ENCODE measurements at places on chromosomes 6 and 20.

- no peak for DNase-seq
These were observed 27.6 kb upstream of the ADRM1 start for GRCh38 chr20:62275219-62275618.

GRCh38 chr20:4966826-4967751, 34.2 kb downstream of the SLC23A2 start:
- no peak for DNase-seq

DNA sequence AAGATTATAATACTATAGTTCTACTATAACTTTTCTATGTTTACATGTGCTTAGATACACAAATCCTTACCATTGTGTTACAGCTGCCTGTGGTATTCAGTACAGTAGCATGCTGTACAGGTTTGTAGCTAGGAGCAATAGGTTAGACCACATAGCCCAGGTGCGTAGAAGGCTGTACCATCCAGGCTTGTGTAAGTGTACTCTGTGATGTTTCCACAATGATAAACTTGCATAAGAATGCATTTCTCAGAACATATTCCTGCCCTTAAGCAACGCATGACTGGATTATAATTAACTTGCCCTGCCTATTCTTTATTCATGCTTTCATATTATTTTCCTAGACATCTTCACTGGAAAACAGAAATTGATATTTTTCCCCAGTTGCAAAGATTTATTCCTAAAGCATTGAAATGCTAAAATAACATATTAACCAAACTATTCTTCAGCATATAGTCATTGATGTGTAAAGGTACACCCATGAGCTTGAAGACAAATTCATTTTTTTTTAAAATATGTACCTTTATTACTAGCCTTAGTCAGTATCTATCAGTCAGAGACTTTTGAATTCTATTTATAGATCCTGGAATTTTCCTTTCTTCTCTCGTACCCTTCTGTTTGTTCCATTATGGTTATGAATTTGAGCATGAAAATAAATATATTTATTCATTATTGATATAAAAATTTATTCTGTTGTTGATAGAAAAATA, 7.2 kb upstream of the CTAGE9 start:
- no peak for DNase-seq

GRCh38 chr6:139640921-139641320, 266.5 kb upstream of the CITED2 start:
- no peak for DNase-seq

- no peak for DNase-seq
These were observed 14.7 kb downstream of the NRSN2 start for GRCh38 chr20:361561-361960.

- DNase-seq = no peak
These were observed 3.8 kb upstream of the TNFAIP3 start for GRCh38 chr6:137863091-137863797.

DNA sequence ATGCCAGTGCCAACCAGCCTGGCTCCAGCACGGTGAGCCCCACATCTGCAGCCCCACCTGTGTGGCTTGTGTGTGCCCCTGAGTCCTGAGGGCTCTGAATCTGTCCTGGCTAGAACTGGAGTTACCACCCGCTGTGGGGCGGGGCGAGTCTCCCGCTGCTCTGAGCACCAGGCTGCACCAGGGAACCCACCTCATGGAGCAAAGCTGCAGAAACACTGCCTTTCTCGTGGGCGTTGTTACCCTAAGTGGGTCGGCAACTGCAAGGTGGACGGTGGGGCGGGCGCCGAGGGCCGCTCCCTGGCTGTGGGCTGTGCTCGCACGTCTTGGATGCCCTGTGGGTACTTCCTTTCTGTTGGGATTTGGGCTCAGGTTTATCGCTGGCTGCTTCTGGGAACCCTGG, 12.7 kb upstream of the ZBTB46 start:
- no peak for DNase-seq

DNA sequence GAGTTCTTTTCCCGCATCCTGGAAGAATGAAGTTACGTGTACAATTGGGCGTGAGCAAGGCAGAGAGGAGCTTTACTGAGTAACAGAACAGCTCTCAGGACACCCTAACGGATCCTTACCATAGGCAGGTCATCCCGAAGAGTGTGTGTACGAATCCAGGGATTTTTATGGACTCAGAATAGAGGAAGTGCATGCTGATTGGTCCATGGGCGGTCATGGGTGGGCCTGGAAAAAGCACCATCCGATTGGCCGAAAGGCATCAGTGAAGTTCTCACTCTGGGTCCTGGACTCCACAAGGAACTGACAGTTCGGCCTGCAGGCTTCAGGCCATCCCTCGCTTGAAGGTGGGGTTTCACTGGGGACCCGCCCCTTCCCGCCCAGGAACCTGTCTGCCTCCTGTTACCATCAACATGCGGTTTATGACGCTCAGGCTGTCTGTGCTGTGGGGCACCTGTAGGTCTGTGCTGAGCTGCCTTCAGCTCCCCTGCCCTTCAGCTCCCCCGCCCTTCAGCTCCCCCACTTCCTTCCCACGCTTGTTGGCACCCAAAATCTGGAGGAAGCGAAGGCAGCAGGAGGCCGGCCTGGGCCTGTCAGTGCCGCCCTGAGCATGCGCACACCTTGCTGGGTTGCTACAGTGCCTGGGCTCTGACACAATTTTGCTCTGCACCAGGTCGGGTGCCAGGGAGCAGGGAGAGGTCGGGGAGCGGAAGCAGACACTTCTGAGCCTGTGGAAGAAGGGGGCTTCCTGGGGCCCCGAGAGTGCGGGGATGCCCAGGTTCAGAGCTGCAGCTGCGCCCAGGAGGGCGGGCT, 57.9 kb upstream of the MANEA start:
- DNase-seq = no peak

DNA sequence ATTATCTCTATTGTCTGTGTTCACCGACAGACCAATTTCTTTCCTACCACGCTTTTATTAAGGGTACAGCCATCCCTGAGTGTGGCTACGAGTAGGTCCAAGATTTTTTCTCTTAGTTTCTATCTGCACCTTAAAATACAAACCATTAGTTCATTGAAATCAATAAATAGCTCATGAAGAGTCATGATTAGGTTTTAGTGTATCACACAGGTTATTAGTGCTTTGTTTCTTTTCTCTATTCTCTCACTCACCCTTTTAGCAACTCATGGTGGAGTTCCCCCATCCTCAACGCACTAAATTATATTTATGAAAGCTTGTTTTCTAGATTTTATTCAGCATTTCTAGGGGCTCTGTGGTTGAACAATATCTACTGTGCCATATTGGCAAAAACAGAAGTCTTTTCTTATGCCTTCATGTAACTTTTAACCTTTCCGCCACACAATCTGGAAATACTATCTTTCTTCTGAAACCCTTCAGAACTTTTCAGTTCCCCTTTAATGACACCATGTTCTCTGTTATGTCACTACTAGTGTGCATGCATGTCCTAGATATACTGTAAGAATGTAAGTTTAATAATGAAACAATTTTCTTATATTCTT, 128.2 kb upstream of the LAMA2 start:
- no peak for DNase-seq

DNA sequence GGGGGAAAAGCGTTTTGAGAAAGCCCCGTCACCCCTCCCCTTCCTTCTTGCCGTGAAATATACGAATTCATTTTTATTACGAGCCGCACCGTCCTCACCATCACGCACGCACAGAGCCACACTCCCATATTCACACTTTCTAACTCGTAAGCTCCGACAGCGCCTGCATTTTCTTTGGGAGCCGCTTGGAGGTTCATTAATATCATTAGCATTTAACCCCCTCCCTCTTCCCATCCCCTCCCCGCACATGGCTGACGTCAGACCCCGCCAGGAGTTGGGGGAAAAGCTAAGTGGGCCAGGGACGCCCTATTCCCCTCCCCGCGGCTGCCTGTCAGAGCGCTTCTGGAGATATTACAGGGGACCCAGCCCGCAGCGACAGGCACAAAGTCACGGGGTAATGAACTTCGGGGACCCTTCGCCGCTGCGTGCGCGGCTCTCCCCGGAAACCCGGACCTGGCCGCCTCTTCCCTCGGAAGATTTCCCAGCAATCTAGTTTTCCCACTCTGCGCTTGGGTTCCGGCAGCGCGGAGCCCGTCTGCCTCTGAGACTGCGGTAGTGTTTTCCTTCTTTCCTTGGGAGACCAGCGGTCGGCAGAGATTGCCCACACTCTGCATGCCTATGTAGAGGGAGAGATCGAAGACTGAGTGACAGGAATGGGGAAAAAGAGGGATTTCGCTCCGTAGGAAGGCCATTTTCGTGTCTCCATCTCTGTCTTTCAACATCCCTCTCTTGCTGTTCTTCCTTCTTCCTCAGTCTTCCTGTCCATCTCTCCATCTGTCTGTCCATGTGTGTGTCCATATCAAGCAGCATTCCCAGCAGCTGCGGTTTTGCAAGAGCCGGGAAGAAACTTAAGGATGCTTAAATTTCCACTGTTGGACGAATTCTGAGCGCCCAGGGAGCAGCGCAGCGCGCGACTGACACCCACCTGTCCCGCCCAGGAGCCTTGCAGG, at the start of gene NR2E1:
Gene NR2E1 (plus strand): TSS at position 309 of the 950 bp plus-strand sequence. CDS start 744 bp downstream, outside the sequence.
- DNase-seq = no peak

DNA sequence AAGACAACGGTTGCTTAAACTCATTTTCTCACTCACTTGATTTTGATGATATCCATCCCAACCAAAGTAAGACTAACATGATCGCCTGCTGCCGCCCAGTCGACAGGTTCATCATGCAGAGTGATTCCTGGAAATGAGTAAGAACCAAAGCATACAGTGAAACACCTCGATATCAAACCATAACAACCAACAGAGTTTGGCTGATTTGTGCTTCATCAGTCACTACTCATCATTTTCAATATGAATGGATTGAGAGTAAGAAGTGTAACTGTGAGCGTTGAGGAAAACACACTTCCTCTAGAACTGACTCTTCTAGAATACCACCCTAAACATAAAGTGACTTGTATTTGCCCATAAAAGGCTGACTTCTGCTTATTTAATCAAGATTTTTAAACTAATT, 29.2 kb upstream of the ALDH8A1 start:
- DNase-seq = peak; percentile 35

- DNase-seq = no peak
These were observed 4.6 kb upstream of the PFDN4 start for GRCh38 chr20:54203281-54203680.

GRCh38 chr6:167738386-167738785, 88.3 kb upstream of the AFDN start:
- DNase-seq = no peak

GRCh38 chr6:133645966-133646740, 242.8 kb upstream of the TCF21 start:
- no peak for DNase-seq

DNA sequence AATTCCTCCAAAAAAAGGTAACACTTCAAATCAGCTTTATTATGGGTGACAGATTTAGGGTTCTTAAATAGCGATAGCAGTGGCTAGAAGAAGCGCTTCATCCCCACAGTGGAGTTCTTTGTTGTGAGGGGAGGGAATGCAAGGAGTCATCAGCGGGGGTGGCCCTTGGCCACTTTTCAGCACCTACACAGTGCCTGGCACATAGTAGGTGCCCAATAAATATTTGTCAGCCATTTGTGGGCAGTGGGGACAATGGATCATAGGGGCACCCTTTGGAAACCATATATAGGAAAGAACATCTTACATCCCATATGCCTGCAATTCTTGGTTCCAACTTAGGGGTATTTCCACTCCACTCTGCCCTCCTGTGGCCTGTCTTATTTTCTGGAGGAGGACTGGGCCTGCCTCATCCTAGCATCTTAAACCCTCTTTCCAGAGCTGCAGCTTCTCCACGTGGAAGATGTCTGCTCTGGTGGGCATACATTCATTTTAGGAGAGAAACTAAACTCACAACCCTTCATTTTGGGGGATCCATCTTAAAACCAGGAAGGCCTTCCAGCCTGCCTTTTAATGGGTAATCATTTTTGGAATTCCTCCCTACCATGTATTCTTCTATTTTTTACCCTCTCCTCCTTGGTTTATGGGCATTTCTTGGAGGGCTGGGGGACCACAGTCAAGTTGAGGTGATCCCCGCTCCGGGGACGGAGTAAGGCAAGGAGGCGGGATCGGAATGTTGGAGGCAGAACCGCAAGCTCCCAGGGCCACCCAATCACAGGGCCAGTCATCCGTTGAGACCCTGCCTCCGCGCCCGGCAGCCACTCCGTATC, 2.6 kb upstream of the GPSM3 start:
- DNase-seq = no peak

- no peak for DNase-seq
These were observed 380.6 kb upstream of the MAP3K7 start for GRCh38 chr6:90967471-90967870.

DNA sequence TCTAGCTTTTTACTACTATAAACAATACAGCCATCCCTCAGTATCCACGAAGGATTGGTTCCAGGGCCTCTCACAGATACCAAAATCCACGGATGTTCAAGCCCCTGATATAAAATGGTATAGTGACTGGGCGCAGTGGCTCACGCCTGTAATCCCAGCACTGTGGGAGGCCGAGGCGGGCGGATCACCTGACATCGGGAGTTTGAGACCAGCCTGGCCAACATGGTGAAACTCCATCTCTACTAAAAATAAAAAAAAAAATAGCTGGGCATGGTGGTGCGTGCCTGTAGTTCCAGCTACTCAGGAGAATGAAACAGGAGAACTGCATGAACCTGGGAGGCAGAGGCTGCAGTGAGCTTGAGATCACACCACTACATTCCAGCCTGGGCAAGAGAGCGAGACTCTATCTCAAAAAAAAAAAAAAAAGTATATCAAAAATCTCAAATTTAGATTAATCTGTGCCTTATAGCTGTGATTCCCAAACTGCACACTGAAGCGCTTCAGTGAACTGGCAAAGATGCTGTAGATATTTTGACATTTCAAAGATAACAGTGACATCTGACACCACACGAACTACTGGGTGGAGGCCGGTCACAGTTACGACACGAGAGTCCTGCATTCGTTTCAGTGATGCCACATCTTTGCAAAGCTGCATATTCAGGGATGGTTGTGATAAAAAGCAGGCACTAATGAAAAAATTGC, 38.3 kb downstream of the MRS2 start:
- no peak for DNase-seq

GRCh38 chr6:41636833-41637193, 1.5 kb upstream of the MDFI start:
- no peak for DNase-seq

DNA sequence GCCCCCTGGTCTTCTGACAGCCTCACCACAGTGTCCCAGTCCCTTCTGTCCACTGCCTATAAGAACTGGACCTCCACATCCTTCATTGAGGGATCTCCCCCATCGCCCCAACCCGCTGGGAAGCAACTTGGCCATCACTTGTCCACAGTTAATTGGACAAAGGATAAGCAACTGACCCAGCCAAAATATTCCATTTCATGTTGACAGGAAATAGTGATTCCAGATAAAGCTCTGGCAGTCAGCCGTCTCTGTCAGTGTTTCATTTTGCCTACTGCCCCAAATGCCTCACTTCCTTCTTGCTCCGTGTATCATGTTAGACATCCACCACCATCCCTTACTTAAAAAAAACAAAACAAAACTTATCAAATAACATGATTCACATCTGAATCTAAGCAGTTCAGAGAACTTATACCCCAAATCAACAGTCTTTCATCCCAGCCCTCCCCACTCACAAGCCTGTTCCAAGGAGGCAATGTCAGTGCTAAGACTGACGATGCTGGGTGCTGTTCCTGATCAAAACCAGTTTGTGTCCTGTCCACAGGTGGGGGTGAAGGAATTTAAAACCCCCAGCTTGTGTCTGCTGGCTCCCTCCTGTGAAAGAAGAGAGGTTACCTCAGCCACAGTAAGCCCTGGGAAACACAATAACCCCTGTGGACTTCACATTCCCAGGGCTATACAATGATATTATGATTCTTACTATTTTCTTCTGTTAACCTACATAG, 162.5 kb downstream of the WDR27 start:
- no peak for DNase-seq

GRCh38 chr6:31495580-31495979, 2.4 kb upstream of the MICB start:
- no peak for DNase-seq

GRCh38 chr6:21902628-21903169, 309.1 kb downstream of the SOX4 start:
- DNase-seq = no peak

- DNase-seq = no peak
These were observed 173.1 kb downstream of the HS3ST5 start for GRCh38 chr6:114169763-114170162.

All from stimulated activated CD4-positive, alpha-beta T cell treated with anti-CD3 and anti-CD28 coated beads, Interleukin-1b, Interleukin-23, amount 100 ng/mL, for 24 hours (primary cell).